ENCODE measurements at places on chromosomes 16 and 17.

DNA sequence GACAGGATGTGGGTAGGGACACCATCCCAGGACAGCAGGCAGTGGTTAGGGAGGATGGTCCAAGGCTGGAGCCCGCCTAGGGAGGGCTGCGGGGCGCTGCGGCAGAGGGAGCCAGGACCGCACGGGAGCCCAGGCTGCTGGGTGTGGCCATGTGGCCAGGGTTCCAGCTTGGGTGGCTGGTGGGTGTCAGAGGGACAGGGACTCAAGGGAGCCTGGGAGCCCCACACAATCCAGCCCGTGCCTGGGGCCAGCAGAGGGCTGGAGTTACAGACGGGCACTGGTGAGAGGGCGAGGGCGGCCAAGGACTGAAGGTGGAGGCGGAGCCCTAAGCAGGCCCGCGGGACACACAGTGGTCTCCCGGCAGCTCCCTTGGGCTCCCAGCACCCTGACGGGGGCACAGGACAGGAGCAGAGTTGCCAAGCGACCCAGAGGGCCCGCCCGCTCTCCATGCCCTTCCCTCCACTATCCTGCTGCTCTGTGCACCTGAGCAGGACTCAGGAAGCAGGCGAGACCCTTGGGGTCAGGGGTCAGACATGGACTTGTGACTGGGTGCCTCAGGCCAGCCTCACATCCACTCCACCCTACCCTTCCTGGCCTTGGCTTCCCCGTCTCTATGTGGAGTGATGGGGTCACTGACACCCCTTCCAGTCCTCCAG is 7.1 kb downstream of the MRPL28 start:
- DNase-seq, result no peak

DNA sequence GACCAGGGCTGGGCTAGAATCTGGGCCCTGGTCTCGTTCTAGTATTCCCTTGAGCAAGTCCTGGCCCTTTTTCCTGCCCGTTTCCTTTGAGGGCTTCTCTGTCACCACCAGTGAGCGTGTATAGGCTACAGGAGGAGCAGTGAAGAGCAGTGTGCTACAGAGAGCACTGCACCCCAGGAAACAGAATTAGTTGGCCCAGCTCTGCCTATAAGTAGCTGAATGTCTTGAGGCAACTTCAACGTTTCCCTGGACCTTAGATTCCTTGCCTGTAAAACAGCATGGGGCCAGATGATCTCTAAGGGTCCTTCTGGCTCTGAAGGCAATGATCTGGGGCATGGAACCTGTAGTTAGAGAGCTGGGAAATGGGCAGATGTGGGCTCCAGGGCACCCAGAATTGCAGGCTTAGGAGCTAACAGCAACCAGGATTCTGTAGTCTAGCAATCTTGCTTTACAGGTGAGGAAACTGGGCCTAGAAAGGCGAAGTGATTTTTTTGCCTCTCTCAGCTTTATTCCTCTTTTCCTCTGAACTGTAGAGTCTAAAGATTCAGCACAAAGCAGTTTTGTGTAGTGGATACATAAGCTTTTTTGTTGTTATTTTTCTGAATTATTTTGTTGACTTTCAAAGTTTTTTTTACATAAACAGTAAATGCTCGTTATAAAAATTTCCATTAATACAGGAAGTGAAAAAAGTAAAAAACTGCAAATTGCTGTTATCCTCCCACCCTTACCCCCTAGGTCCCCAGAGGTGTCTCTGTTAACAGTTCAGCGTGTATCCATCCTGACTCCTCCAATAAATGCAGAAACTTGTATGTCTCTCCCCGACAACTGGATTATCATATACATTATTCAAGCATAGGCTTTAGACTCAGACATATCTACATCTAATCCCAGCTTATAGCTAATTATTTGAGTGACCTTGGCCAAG is 1.7 kb upstream of the MYL4 start:
- DNase-seq, result no peak

DNA sequence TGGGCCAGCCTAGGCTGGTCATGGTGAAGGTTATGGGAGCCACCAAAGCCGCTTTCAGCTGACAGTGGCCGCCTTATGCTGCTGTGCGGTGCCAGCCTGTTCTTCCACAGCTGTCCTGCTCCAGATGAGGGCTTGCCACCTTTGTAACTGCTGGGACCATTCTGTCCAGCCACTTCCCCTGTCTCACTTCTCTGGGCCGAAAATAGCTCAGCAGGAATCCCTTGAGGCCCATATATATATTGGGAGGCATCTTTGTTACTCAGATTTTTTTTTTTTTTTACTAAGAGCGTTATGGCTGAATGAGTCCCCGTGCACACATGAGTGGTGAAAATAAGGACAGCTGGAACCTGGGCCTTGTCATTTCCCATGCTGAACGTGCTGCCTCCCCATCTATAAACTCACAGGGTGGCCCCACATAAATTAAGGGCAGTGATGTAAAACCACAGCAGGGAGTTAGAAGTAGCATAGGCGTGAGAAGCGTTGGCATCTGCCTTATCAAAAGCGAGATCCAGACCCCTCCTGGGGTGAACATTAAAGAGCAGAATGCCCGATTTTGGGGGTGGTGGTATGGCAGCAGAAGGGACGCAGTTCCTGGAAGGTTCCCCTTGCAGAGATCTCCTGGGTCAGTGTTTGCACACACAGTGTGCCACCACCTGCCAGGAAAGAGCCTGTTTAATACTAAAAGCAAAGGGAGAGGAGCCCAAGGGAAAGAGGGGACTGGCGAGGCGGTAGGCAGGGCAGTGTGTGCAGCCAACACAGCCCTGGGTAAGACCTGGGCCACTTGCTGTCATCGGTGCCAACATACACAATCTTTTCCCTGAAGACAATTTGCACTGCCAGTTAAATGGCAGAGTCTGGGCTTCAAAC is 57.8 kb downstream of the USP43 start:
- no peak for DNase-seq

- DNase-seq, result no peak
Observed at GRCh38 chr16:23826528-23827045, 9.2 kb upstream of the PRKCB start.

DNA sequence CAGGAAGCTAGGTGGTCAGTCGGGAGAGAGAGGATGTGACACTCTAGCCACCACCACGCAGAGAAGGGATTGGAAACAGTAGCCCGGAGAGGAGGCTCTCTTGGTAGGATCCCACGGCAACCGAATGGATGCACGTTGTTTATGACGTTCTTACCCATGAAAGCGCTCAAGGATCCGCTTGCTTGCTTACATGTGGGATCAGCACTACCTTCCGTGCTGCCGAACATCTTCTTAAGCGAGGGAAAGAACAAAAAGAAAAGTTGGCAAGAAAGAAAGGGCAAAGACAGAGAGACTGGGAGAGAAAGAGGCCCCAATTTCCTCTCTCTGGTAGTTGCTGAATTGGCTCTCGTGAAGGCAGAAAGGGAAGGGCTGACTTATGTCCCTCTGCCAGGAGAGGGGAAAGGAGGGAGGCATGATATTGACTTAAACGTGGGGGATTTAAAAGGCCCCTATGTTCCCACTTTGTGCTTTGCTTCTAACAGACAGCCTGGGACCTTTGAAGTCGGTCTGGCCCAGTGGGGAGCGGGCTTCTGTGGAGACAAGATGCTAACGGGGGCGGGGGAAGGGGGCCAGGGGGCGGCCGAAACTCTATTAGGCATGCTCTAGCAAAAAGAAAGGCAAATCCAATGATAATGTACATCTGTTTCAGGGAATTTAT is 35.4 kb downstream of the SNX20 start:
- DNase-seq, result no peak

DNA sequence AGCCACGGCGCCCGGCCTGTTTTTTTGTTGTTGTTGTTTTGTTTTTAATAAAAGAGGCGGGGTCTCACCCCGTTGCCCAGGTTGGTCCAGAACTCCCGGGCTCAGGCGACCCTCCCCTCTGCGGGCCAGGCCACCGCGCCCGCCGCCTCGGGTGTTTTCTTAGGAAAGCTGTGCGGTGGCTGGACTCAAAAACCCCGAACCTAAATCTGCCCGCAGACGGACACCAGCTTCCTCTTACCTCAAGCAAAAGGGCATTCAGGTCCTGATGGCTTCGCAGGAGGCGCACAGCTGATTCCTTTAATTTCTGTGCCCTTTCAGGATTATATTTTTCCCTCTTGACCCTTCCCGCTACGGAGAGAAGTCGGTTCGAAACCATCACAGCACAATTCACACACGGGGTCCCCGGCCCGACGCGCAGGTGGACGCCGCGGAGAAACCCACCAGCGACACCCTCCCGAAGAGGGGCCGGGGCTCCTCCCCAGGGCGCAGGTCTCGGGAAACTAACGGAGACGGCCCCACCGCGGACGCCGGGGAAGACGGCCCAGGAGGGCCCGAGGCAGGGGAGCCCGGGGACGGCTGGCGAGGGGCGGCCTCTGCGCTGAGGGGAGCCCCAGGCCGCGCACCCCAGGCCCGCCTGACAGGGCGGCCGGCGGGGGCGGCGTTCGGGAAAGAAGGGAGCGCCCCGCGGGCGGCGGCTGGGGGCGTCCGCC is 653 bp downstream of the FANCA start:
- DNase-seq, result no peak

GRCh38 chr17:79038545-79039135 is 14.7 kb downstream of the C1QTNF1 start:
- DNase-seq, result no peak

DNA sequence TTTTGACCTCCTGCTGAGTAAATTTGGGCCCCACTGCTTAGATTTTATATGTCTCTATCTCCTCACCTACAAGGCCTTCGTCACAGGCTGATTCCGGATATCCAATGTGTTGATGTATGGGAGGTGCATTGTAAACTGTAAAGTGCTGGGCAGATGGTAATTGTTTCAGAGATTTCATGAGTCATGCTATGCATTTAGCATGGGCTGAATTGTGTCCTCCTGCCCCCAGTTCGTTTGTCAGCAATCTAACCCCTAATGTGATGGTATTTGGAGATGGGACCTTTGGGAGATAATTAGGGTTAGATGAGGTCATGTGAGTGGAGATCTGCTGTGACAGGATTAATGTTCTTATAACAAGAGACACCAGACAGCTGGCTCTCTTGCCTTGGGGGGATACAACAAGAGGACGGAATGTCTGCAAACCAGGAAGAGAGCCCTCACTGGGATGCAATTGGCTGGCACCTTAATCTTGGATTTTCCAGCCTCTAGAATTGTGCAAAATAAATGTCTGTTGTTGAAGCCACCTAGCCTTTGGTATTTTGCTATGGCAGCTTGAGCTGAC is 101.8 kb upstream of the NLRP1 start:
- DNase-seq, result no peak

DNA sequence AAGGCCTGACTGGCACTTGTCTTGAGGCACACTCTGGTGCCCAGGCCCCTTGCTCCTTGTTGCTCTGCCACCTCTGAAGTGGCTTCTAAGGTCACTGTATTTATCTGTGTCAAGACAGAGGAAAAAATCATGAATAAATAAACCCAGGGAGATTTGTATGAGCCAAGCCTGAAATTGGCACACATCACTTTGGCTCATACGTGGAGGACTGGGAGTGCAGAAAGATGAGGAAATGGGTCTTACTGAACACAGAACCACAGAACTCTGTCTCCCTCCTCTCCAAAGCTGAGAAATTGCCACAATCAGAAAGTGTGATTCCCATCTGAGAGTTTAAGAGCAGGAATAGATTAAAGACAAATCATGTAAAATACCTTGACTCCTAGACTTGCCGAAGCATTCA is 27.1 kb upstream of the C16orf78 start:
- DNase-seq, result no peak

DNA sequence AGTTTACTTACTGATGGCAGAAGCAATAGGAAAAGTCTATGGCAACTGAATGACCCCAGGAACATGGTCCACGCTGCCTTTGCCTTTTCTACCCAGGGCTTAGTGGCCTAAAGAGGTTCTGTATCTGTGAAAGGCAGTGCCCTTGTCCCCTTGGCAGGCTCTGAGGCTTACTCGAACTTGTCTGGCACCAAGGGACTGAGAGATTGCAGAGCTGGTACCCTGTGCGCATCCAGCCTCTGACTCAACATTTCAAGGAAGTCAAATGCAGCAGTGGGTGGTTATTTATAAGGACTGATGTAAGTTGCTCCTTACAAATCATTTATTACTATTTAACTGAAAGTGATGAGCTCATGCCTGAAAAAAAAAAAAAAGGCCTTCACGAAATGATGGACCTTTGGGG is 299.9 kb upstream of the MYOCD start:
- DNase-seq, result no peak

DNA sequence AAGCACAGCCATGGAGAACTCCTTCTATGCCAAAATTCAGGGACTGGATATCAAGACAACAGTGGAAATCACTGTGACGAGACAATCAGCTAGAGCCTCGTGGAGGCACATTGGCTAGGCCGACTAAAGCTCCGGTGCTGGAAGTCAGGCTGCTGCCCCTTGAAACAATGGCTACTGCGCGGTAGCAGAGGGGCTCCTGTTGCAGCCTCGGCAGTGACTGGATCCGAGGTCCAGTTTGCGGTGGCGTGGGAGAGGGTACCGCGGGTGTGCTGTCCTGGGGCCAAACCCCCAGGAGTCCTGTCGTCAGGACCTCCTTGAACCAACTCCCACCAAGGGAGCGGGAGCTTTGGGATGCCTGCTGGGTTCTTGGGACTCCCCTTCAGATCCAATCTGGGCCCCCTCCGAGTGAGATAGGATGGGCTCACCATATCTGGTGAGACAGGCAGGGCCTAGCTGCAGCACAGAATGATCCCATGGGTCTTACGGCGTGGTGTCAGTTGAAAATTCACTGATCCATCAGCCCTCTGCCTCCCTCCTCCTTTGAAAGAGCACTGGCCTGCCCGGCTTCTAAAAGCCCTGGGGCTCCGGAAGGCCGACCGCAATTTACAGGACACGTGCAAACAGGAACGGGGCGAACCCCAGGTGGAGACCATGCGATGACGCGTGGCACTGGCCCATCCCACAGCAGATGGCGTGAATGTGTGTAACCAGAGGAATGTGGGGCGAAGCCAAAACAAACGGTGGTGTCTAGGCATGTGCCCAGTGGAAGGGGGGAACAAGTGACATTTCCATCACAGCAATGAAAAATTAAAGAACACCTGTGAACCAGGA is 15.8 kb upstream of the KCNJ18 start:
- no peak for DNase-seq

DNA sequence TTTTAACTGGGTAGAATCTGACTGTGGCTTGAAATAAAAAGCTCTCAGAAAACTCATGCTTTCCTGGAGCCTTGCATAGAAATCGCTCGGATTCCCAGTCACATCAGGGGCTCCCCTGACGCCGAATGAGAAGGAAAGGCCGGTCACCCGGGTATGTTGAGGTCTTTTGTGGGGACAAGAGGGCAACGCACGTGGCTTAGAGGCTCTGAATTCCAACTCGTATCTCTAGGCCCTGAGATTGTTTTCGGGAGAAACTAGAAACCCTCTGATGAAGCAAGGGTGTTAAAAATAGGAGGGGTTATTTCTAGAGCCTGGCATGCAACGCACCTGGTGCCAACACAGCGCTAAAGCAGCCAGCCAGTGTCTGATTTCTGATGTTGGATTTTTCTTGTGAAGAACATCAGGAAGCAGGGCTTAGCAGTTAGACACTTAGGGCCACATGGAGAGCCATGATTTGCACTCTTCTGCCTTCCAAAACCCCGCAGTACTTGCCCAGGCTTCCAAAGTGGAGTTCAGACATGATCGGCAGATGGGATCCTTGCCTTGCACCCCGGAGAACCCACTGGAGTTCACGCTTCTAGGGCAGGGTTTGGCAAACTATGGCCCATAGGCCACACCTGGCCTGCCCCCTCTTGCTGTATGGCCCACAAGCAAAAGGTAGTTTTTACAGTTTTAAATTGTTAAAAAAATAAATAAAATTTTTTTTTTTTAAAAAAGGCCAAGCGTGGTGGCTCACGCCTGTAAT is 12.6 kb downstream of the CACNG1 start:
- no peak for DNase-seq

- no peak for DNase-seq
Observed at GRCh38 chr16:56477096-56477878, 25.9 kb downstream of the OGFOD1 start.

GRCh38 chr16:3490911-3491629 is 4.2 kb downstream of the C16orf90 start:
- no peak for DNase-seq

GRCh38 chr16:30429418-30429677 is 482 bp downstream of the DCTPP1 start:
- DNase-seq, result no peak
